Right hindlimb (tissue), 1 donor: ENCODE measurements at places on chromosomes 12 and 14.

- no peak for DNase-seq
Observed at GRCh38 chr14:25488961-25489360, 439.0 kb upstream of the STXBP6 start.

DNA sequence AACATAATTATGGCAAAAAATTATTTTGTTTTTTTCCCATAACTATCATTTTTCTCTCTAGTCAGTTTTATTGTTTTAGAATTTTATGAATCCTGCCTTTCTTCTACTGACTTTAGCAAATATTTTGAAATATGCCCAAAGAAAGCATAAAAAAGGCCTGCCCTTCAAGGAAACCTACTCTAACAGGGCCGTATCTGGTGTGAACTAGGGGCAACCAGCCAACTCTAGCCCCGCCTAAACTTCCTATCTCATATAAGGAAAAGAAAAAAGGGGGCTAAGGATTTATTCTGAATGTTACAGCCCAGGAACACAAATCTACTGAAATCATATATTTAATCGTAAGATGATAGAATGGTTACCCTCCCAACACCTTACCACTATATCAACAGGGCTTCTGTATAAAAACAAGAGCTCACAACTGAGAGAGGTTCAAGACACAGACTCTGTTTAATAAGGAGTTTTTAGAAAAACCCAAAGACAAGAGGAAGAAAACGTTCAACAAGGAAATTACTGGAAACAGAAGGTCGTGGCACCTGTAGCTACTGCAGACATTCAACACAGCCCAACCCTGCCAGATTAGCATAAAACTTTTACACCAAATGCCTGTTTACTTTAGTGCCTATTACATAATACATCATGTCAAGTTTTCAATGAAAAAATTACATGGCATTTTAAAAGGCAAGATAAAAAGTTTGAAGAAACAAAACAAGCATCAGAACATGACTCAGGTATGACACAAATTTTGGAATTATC, 12.9 kb upstream of the EPYC start:
- no peak for DNase-seq

- DNase-seq, result peak; percentile 54
Observed at GRCh38 chr12:118103201-118103600, 610 bp downstream of the VSIG10 start.

GRCh38 chr12:127431177-127431576, 835.8 kb upstream of the TMEM132C start:
- DNase-seq, result no peak

- DNase-seq, result no peak
Observed at GRCh38 chr12:75427491-75427890, 36.6 kb downstream of the GLIPR1L2 start.
